Stimulated activated CD8-positive, alpha-beta memory T cell treated with anti-CD3 and anti-CD28 coated beads, Interleukin-7, amount 100 ng/mL, for 1 hour (primary cell): ENCODE measurements at places on chromosomes 1 and 21.

DNA sequence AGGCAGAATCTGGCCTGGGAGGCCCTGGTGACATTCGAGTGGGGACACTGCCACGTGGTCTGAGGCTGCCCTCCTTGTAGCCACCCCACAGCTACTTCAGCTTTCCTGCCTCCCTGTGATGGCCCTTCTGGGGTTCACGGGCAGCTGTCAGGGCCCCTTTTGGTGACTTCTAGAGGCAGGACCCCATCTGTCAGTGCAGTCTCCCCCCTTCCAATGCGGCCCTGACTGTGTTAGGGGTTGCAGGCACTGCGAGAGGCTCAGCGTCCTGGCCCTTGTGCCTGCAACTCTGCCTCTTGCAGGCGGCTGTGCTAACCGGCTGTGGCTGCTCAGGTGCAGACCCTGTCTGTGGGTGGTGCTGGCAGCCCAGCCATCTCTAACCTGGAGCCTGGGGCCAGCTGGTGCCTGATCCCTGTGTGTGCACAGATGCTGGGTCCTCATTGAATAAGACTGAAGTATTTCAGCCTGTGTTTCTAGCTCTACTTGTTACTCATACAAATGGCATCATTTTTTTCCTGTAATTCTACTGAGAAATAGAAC lies 62.2 kb downstream of the S100B start:
- DNase-seq = no peak

- no peak for DNase-seq
Measured at GRCh38 chr1:244431166-244431565, 20.5 kb downstream of the ADSS2 start.

DNA sequence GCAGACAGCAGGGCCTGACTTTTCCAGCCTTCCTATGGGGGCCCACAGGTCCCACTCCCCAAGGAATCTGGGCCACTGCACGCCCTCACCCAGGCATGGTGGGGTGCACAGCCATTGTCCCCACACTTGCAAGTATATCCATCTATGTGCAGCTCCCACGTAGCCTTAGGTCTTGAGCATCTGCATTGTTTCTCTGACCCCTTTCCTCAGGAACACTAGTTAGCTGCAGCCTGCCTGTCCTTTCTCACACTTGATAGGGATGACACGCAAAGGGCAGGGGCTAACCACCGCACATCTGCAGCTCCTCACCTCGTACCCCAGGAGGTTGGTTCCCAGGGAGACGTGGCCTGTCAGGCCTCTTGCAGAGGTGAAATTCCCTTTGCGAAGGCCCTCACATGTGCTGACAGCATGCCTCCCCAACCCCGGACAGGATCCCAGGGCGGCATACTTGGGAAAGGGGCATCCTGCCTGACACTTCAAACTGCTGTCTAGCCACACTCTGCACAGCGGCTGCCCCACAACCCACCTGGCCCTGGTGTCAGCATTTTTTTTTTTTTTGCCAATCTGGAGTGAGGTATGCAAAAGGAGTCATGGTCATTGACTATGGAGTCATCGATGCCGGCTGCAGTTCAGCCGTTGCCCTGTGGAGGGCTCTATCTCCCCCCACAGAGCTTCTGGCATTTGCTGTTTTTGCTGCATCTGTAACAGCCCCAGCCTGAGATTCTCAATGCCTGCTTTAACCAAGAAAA lies 5.0 kb downstream of the JMJD4 start:
- DNase-seq = no peak

- no peak for DNase-seq
Measured at GRCh38 chr21:15943009-15943666, 213.4 kb downstream of the USP25 start.

DNA sequence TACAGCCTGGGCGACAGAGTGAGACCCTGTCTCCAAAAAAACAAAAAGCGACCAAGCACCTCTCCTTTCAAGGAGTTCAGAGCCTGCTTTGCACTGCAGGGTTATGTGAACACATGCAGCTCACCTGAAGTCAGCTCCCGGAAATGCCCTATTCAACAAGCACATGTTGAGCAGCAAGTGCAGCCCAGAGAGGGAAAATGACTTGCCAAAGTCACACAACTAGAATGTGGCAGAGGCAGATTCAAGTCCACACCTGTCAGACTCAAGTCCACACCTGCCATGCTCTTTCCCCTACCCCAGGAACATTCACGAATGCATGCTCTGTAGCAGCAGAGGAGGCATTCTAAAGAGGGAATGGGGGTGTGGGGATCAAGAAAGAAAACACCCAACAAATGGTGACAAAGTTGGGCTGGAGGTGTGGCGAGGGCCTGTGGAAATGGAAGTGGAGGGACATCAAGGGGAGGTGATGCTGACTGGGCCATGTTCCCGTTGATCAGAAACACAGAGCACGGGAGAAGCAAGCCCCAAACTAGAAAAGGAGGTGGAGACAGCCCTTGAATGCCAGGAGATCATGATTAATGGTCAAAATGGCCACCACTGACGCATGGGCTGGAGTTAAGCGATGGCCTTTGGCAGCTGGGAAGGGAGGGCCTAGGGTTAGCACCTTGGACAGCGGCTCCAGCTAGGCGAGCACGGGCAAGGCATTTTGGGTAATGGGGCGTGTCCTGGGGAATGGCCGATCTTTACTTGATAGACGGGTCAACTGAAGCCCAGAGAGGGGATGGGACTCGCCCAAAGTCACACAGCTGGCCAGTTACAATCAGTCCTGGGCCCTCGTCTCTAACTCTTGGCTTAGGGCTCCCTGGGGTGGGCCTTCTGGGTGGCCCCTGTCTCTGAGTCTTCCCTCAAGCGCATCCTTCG lies 21.5 kb downstream of the RAP1GAP start:
- no peak for DNase-seq

DNA sequence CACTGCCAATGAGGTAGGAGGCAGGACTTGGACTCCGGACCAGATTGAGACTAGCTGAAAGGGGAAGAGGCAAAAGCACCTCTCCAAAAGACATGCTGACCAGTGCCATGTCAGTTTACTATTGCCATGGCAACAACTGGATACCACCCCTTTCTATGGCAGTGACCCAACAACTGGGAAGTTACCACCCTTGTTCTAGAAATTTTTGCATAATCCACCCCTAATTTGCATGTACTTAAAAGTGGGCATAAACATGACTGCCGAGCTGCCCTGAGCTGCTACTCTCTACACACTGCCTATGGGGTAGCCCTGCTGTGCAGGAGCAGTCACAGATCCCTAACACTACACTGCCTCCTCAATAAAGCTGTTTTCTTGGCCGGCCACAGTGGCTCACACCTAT lies 19.0 kb upstream of the SLC6A9 start:
- DNase-seq = no peak

DNA sequence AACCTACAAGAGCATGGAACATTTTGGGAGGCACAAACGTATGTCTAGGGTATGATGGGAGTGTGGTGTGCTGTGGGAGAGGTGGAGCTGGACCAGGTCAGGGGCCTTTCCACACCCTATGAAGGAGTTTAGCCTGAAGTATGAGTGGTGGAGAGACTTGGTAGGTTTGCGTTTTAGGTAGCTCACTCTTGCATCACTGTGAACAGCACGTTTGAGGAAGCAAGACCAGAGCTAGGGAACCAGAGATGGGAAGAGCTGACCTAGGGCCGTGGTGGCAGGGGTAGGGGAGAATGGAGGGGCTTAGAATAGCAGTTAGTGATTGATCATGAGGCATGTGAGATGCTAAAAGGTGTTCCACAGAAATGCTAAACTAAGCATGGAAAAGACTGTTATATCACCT lies 25.1 kb upstream of the ZFP69B start:
- DNase-seq = no peak

- DNase-seq = no peak
Measured at GRCh38 chr1:206717674-206717989, 32.9 kb downstream of the MAPKAPK2 start.

- DNase-seq = no peak
Measured at GRCh38 chr1:63935143-63935542, 161.3 kb downstream of the ROR1 start.

GRCh38 chr1:50955116-50955515 lies 5.0 kb downstream of the FAF1 start:
- no peak for DNase-seq

DNA sequence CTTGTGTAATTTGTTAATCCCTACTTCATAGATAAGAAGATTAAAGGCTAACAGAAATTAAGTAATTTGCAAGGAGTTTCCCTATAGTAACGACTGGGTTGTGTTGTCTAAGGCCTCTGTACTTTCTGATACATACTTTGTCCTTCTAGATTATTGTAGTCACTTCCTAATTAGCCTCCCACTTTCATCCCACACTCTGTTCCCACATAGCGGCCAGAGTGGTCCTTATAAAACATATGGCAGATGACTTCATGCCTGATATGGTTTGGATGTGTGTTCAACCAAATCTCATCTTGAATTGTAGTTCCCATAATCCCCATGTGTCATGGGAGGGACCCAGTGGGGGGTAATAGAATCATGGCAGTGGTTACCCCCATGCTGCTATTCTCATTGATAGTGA lies 120.5 kb upstream of the DAB1 start:
- DNase-seq = no peak

GRCh38 chr1:43238085-43238484 lies 31.7 kb upstream of the TMEM125 start:
- DNase-seq = no peak

GRCh38 chr1:30038134-30039025 lies 685.0 kb downstream of the MATN1 start:
- no peak for DNase-seq

- DNase-seq = no peak
Measured at GRCh38 chr21:32141318-32141633, 137.6 kb downstream of the MIS18A start.

DNA sequence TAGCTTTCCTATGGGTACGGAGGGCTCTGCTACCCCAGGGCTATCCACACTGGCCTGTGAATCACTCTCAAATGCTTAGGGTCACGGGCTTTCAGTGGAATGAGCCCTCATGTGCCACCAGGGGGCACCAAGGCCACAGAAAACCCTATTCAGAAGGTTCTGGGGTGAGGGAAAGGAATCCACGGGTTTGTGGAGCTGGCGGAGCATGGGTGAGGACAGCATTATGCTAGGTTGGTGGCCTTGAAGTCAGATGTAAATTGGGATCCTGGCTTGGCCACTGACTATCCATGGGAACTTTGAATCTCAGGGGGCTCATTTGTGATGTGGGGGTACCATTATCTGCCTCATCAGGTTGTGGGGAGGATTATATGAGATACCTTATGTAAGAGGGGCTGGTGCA lies 5.1 kb upstream of the LAMTOR5 start:
- DNase-seq = peak; percentile 32

DNA sequence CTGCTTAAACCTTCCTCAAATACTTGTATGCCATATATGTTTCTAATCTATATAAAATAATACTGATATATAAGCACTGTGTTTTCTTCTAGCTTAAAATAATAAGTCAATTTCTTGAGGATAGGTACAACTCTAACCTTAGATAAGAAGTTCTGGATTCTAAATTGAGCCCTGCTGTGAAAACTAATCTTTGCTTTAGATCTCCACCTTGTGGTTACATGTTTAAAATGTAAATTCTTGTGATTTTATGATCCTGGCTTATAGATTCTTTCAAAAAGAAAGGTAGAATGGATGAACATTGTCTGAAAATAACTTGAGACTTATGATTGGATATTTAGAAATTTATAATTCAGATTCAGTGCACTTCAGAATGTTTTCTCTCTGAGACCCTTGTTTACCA lies 38.9 kb upstream of the HMCN1 start:
- DNase-seq = no peak

GRCh38 chr1:11641776-11642305 lies 12.4 kb downstream of the FBXO2 start:
- no peak for DNase-seq

DNA sequence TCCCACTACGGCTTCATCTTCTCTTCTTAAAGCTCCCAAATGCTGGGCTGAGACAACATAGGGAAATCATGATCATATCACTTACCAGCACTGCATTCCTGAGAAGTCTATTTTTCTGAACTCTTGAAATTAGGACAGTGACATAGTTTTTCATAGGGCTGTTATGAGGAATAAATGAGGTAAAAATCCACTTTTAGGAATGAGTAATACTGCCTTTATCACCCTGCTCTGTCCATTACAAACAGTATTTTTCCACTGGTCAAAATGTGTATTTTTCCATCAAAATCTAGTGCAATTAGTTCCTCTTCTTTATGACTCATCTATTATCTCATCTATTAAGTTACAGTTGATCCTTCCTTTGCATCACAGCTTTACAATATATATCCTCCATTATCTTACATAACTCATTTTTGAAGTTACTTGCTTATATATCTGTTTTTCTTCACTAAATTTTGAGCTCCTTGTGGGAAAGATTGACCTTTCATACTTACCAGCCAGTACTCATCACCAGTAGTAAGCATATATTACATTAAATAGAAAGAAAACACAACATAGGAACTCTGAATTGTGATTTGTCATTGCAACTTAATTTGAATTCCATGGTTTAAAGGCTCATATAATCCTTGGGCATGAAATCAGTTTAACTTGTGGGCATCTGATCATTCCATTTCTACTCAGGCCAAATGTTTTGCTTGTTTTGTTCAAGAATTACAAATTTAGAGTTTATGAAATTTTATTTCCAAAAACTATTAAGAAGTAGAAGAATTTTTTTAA lies 37.1 kb downstream of the PRRX1 start:
- no peak for DNase-seq

DNA sequence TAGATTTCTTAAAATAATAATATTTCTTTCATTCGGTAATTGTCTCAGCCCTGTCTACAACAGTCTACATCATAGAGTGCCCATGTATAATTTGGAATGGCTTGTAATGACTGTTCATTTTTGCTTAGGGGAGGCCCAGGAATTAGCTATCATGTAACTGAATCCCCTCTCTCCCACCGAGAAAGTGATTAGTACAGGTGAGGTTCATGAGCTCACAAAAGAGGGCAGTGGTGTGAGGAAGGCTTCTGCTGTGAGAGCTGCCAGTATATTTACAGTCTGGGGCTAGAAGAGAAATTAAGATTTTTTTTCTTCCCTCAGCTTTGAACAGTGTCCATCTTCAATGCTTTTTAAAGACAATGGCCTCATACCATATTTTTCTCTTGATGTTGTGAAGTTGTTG lies 340.7 kb downstream of the ADGRL2 start:
- no peak for DNase-seq
